Kidney tubule cell (primary cell): ENCODE measurements at places on chromosomes 11 and 22.

DNA sequence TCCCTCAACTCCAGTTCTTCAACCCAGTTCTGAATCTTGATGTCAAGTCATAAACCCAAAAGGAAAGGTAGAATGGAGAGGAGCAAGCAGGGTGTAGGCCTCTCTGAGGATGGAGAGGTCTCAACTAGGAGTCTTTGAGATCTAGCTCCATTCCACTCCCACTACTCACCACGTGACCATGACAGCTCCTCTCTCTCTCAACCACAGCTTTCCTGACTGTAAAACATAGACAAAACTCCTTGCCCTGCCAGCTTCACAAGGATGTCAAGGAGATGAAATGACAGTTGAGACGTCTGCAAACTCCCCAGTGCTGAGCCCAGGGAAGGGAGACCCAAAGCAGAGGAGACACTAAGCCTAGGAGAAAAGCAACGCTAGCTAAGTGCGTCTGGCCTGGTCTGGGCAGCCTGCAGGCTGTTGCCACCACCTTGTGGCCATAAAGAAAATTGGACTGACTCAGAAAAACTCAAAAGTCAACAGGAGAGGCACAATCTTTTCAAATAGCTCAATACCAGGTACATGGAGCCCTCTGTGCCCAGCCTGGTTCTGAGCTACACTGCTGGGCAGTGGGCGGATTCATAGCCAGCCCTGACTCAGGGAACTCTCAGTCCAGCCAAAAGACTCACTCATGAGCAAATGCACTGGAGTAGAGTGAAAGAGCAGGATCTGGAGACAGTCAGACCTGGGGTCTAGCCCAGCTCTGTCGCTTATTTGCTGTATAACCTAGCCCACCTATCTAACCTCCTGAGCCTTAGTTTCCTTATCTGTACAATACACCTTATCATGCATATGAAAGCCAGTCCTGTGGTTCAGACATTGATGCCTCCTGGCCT is 3.4 kb downstream of the CLPB start:
- peak; percentile 68 for DNase-seq

GRCh38 chr22:22058633-22059290 is 76.2 kb upstream of the TOP3B start:
- no peak for DNase-seq

DNA sequence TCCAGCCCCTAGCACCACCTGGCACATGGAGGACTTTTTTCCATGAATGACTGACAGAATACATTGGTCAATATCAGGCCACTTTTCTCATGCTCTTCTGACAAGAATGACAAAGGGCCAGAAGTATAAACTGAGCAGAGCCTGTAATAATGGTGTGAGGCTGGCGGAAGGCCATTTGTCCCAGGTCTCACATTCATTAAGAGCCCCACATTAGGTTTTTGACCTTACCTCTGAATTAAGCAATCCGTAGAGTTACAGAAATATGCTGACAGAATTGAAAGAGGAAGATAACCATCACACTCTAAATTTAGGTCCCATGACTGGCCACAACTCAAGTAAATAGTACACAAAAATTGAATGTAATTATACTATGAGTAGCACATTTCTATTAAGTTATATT is 55.2 kb downstream of the SYT9 start:
- no peak for DNase-seq

- no peak for DNase-seq
Measured at GRCh38 chr11:17410606-17411379, 22.3 kb upstream of the KCNJ11 start.

- DNase-seq: no peak
Measured at GRCh38 chr11:7673724-7674434, 579 bp upstream of the CYB5R2 start.

GRCh38 chr11:20596205-20597153 is 2.9 kb upstream of the SLC6A5 start:
- no peak for DNase-seq

DNA sequence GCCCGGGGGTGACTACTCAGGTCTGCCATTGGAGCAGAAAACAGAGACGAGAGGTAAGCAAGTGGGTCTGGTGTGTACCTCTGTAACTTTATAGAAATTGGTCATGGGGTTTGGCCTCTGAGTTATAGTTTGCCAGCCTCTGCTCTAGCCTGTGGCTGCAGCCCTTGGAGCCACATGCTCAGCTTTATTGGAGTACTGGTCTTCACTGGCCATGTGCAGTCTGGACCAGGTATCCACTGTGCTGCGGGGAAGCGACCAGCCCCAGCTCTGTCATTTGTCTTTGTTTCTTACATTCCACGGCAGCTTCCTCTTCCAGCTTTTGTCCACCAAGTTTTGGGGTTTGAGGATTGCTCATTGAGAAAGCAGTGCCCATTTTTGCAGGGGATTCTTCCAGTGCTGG is 453.4 kb downstream of the TBC1D22A start:
- no peak for DNase-seq
